ENCODE measurements at places on chromosomes 16 and 17. TPM values are rescaled to one million over a fixed set of nuclear protein-coding genes. Genes with fewer than 3 reads are reported as not detected.

ZNF213 gene
- total RNA-seq, result 7.4 TPM

CCDC40 gene
- total RNA-seq, result 2.4 TPM

KRTAP2-3 gene
- not detected for total RNA-seq

- no peak overlapping the region for H3K27ac ChIP-seq
- H3K4me1 ChIP-seq, result no peaks in the 10 kb centered on the region
- H3K36me3 ChIP-seq, result peaks cover 30% of the 10 kb centered on the region
- H3K27me3 ChIP-seq, result no peaks in the 10 kb centered on the region
Observed at GRCh38 chr16:1363501-1364041, 11.8 kb downstream of the GNPTG start.

DNA sequence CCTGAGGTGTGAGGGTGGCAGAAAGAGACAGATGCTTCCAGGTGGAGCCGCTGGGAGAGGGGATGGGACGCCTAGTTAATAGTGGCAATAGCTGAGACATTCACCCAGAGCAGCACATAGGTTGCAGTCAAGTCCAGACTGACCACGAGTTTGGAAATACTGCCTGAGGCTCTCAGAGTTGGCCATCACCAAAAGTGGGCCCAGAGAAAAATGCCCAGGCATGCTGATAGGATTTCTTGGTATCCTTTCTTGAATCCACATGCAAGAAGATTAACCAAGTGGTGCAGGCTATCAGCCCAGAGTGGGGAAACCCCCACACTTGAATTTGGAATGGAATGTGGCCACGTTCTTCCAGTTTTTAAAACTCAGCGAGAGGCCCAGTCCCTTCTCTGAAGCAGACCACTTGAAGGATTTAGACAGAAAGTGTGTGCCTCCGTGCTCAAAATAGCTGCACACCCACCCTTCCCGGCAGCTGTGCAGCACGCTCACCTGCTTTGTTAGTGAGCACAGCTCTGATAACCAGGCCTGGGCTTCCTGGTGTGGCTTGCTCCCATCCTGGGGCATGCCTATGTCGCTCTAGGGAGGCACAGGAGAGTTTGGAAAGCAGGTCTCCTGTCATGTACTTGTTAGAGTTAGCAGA, 35.7 kb downstream of the PLD6 start:
- H3K27me3 ChIP-seq, result no peaks in the 10 kb centered on the region
- no peaks in the 10 kb centered on the region for H3K4me1 ChIP-seq
- no peak overlapping the region for H3K27ac ChIP-seq
- DNase-seq, result no peak
- H3K36me3 ChIP-seq, result peaks cover 42% of the 10 kb centered on the region

All from pancreas (tissue), 10 donors.